ENCODE measurements at places on chromosomes 13 and 19. TPM values are rescaled to one million over a fixed set of nuclear protein-coding genes. Genes with fewer than 3 reads are reported as not detected.

DNA sequence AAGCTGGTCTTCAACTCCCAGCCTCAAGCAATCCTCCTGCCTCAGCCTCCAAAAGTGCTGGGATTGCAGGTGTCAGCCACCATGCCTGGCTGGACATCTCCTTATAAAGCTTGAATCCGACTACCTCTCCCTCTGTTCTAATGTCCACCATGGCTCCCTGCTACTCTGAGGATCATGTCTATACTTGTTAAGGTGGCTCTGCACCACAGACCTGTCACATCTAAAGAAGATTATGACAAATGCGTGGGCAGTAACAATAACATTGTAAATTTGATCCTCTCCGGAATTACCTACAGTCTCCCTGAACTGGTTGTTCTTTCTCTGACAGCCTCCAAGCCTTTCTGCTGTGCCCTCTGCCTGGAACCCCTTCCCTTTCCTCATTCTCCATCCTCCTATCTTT lies 1.8 kb downstream of the NXNL1 start:
- DNase-seq: no peak

GRCh38 chr13:25906191-25906661 lies 145.6 kb downstream of the SHISA2 start:
- DNase-seq: peak; percentile 35

DNA sequence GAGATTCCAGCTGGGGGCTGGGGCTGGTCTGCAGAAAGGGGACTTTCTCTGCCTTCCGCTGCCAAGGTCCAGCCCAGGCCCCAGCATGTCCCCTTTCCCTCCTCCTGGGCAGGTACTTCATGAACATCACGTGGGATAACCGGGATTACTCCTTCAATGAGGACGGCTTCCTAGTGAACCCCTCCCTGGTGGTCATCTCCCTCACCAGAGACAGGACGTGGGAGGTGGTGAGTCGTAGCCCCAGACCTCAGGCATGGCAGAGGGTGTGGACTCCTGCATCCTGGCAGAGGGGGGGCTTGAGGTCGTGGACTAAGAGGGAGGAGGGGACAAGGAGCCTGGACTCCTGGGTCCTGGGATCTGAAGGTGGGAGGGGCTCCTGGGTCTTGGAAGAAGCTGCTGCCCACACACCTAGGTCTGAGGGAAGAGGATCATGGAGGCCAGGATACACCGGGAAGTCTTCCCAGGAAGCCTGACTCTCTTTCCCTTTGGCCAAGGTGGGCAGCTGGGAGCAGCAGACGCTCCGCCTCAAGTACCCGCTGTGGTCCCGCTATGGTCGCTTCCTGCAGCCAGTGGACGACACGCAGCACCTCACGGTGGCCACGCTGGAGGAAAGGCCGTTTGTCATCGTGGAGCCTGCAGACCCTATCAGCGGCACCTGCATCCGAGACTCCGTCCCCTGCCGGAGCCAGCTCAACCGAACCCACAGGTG lies 20.6 kb downstream of the GRIN2D start:
- DNase-seq: peak; percentile 25

CATSPERD gene
- polyA plus RNA-seq: not detected

- no peak for DNase-seq
These were observed 1.3 kb downstream of the SNRPA start for GRCh38 chr19:40752257-40752781.

GRK1 gene
- 0.03 TPM for polyA plus RNA-seq

- no peak for DNase-seq
These were observed 330.2 kb downstream of the KLF12 start for GRCh38 chr13:73803997-73804396.

KLK4 gene
- polyA plus RNA-seq: not detected

DNA sequence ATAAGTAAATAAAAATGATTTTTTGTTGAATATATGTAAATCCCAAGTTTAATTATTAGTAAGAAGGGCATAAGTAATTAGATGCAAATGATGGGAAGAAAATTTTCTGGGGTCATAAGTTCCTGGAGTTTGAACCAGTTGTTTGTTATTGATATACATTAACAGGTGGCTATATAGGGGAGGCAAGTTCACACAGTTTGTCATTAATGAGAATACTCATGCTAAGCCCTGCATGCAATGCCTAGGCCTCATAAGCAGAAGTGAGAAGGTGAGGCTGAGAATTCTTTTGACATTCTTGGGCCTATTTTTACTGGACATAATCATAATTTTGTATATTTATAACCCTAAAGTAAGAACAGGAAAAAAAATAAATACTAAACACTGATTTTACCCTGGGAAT lies 1210.7 kb upstream of the PCDH9 start:
- DNase-seq: no peak

DNA sequence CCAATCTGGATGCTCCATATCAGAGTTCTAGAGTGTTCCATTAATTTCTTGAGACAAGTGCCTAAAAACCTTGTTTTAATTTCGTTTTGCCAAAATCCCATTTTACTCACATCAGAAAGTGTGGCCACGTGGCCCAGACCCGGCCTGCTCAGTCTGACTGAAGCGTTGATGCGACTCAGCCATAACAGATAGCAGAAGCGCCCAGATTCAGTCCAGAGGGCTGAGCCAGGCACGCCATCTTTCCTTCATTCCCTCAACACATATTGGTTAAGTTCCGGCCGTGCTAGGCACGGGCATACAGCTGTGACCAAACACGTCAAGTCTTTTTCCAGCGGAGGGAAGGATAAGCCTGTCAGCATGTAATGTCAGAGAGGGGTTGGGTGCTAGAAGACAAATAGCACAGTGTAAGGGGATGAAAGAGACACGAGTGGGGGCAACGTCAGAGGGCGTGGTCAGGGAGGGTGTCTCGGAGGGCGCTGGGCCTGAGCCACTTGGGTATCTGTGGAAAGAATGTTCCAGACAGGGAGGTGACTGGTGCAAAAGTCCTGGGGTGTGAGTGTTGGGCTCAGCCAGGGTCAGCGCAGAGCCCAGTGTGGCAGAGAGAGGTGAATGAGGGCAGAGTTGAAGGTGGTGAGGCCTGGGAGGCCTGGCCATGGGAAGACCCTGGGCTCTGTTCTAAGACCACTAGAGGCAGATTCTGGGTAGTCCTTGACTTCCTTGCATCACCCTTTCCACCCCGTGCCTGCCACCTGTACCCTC lies 3.1 kb downstream of the F10 start:
- no peak for DNase-seq

GRCh38 chr19:35902870-35903475 lies 644 bp downstream of the HCST start:
- DNase-seq: peak; percentile 25

GRCh38 chr13:91313581-91313980 lies 33.9 kb upstream of the MIR17HG start:
- DNase-seq: no peak

- peak; percentile 76 for DNase-seq
These were observed 12.4 kb downstream of the TMEM143 start for GRCh38 chr19:48351341-48351752.

DNA sequence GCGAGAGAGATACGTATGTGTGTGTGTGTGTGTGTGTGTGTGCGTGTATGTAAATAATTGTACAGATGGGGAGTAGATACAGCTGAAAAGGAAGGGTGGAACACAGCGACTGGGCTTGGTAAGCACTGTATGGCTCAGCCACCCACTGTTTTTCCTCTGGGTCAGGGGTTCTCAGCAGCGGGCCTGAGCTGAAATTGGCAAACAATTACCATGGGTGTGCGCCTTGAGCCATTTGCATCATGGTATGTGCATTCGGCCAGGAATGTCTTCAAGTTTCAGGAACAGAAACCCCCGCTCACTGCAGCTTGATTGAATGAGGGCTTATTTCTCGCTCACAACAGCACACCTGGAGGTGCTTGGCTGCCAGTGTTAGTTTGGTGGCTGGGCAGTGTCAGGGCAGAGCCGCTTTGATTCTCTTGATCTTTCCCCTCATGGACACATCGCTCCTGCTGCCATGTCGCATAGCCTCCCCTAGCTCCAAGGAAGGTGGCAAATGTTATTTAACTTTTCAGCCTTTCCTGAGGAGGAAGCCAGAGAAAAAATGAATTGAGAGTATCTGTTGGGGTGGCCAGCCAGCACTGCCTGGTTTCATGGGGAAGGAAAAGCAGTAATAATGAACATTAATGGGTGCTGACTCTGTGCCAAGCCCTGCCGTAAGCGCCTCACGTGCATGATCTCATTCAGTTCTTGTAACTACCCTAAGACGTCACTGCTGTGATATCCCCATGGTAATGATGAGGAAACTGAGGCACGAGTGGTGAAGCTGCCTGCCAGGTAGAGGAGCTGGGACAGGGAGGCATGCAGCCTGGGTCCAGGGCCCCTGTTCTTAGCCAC lies 126.9 kb downstream of the SIPA1L3 start:
- peak; percentile 93 for DNase-seq

GRCh38 chr13:105365831-105366230 lies 1169.6 kb downstream of the EFNB2 start:
- DNase-seq: no peak

CNN1 gene
- not detected for polyA plus RNA-seq

- DNase-seq: no peak
These were observed 807.6 kb downstream of the UQCRFS1 start for GRCh38 chr19:28405346-28405742.

- no peak for DNase-seq
These were observed 125.0 kb downstream of the TNFRSF19 start for GRCh38 chr13:23695196-23695595.

- no peak for DNase-seq
These were observed 38.5 kb downstream of the TBC1D4 start for GRCh38 chr13:75443356-75443958.

DNA sequence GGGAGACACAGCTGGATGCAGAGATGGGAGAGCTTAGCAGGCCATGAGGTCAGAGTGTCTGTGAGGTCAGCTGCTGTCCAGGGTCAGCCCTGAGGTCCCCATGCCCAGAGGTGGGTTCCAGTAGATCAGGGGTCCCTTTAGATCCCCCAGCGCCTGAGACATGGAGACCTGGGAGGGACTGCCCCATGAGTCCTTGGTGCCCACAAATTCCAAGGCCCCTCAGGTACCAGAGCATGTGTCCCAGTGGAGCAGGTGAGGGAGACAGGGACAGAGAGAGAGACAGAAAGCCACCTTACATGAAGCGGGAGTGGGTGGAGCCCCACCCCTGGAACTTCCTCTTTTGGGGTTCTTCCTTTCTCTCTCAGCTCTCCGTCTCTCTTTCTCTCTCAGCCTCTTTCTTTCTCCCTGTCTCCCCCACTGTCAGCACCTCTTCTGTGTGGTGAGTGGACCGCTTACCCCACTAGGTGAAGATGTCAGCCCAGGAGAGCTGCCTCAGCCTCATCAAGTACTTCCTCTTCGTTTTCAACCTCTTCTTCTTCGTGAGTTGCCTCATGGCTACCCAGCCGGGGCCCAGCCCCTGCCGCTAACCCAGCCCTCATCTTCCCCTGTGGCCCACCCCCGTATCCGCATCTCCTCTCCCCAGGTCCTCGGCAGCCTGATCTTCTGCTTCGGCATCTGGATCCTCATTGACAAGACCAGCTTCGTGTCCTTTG lies at the start of gene CD37:
Gene CD37 (plus strand): TSS at position 336 of the 713 bp plus-strand sequence. CDS start 135 bp downstream, at position 471.
- peak; percentile 89 for DNase-seq

GRCh38 chr19:531009-531752 lies 379 bp upstream of the CDC34 start:
- DNase-seq: peak; percentile 94

DNA sequence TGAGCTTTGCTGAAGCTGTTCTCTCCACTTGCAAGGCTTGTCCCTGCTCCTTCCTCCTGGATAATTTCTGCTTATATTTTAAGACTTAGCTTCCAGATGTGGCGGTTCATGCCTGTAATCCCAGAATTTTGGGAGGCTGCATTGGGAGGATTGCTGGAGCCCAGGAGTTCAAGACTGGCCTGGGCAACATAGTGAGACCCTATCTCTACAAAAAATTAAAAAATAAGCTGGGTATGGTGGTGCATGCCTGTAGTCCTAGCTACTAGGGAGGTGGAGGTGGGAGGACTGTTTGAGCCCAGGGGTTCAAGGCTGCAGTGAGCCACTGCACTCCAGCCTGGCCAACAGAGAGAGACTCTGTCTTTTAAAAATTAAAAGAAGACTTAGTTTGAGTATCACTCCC lies 31.6 kb downstream of the CEBPA start:
- no peak for DNase-seq

KLK11 gene
- not detected for polyA plus RNA-seq

- peak; percentile 45 for DNase-seq
These were observed 629 bp upstream of the LRRC63 start for GRCh38 chr13:46211116-46211482.

TGFB1 gene
- 107 TPM for polyA plus RNA-seq

DNA sequence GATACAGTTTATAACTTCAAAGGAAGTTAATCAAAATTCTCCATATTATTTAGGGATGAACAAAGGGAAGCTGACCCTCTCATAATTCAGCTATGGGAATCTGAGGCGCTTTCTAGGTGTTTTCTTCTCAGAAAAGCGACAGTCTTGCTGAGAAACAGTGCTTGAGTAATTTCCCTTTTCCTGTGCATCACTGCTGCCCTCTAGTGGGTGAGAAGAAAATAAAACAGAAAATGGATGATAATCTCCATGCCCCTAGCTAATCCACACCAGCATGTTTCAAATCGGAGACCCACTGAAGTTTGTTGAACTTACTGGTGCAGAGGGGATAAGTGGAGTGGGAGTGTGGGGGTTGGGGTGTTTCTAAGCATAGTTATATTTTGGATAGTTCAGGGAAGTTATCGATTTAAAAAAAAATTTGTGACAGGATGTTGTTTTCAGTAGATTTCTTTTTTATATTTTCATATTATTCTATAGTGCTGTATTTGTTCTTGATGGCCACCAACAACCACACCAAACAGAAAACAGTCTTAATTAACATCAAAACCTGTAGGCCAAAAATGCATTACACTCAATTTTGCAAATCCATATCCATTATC lies 21.4 kb downstream of the LCP1 start:
- peak; percentile 85 for DNase-seq

CRLF1 gene
- not detected for polyA plus RNA-seq

- peak; percentile 34 for DNase-seq
These were observed at the start of gene CERS1 for GRCh38 chr19:18895824-18896341. Gene CERS1 (minus strand): TSS chr19:18896158. CDS start chr19:18896072, 86 bp downstream.

GRCh38 chr19:38682872-38683392 lies 35.5 kb downstream of the ACTN4 start:
- DNase-seq: no peak

DNA sequence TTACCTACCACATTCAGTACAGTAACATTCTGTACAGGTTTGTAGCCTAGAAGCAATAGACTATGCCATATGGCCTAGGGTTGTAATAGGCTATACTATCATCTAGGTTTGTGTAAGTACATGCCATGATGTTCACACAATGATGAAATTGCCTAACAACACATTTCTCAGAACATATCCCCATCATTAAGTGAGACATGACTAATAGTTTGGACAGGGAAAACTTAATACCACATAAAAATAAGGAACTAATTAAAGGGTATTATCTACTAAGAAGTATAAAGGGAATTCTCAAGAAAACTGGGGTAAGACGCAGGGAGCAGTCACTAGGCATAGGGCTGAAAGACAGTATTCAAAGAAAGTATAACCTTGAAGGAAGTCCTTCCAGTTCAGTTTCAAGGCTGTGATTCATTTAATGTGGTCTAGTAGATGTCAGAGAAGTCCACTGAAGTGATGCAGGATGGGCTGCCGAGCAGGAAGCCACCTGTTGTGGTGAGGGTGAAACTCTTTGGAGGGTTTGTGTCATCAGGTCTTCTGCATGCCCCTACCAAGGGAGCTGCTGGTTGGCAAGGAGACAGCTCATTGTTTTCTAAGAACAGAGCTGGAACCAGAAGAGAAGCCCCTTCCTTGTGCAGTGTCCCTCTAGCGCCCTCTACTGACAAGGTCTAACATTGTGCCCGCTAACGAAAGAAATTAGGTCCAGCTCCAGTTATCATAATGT lies 122.9 kb downstream of the OLFM4 start:
- DNase-seq: peak; percentile 12

GRCh38 chr13:51519771-51520216 lies 64.5 kb upstream of the WDFY2 start:
- DNase-seq: no peak
